ENCODE measurements at places on chromosomes 1 and 21.

GRCh38 chr21:18369115-18369514, 34.5 kb downstream of the TMPRSS15 start:
- DNase-seq = no peak

- DNase-seq = no peak
Observed at GRCh38 chr1:190906206-190906725, 428.6 kb upstream of the BRINP3 start.

DNA sequence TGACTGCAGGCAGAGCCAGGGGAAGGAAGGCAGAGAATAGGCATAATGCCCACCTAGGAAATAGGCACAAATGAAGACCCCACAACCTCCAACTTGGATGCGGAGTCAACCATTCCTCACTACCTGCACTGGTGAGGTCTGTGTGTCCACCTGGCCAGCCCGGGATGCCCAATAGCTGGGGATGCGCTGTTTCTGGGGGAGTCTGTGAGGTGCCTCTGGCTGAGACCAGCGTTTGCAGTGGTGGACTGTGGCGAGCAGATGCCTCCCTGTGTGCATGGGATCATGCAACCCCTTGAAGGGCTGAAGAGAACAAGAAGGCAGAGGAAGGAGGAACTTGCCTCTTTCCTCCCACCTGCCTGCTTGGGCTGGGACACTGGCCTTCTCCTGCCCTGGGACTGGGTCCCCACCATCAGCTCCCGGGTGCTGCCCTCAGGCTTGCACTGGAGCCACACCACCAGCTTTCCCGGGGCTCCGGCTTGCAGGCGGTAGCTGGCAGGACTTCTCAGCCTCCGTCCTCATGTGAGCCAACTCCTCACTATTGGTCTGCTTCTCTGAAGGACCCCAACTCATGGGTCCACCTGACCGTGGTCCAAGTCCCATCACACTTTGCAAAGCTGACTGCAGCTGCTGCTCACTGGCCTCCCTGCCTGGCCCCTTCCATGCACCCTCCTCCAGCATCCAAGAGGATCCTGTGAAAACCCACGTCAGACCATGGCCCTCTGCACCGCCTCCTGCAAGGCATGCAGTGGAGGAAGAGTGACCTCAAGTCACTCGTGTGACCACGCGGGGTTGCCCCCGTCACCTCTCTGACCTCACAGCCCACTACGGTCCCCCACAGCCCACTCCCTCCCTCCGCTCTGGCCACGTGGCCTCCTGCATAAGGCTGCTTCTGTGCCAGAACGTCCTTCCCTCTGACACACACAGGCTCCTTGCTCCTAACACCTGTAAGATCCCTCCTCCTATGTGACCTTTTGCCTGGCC, 2.7 kb upstream of the PDE9A start:
- no peak for DNase-seq

DNA sequence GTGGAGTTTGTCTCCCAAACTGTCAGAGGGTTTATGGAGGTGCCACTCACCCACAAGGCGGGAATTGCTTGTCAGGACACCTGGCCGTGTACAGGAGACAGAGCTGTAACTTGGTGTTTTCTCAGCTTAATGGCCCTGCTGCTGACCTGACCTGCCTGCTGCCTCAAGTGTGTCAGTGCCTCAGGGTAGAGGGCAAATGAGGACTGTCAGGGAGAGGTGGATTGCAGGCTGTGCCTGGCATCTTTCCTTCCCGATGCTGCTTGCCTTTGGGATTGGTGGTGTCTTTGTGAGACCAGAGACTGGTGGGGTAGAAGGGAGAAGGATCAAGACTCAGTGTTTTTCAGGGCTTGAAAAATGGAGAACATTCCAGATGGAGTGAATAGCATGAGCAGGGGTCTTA, 31.4 kb downstream of the TMEM53 start:
- DNase-seq = no peak

DNA sequence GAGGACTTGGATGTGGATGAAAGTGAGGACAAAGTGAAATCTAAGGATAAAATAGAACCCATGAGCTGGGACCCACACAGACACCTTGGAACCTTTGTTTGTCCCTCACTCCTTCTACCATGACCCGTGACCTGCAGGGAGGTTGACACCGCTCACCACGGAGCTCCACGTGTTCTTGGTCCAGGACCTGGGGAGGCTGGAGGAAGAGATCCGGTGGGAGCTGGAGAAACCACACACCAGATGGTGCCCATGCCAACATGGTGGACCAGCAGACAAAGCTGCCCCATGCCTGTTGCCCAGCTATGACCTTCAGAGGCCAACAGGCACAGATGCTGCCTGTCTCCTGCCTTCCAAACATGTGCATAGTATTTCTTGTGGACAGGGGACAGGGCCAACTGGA, 721.9 kb downstream of the PTPRU start:
- no peak for DNase-seq

GRCh38 chr1:9658199-9658598, 6.7 kb downstream of the PIK3CD start:
- no peak for DNase-seq

- no peak for DNase-seq
Observed at GRCh38 chr21:36757196-36757595, 58.3 kb downstream of the SIM2 start.

GRCh38 chr1:219188331-219188803, 14.7 kb downstream of the LYPLAL1 start:
- DNase-seq = no peak

DNA sequence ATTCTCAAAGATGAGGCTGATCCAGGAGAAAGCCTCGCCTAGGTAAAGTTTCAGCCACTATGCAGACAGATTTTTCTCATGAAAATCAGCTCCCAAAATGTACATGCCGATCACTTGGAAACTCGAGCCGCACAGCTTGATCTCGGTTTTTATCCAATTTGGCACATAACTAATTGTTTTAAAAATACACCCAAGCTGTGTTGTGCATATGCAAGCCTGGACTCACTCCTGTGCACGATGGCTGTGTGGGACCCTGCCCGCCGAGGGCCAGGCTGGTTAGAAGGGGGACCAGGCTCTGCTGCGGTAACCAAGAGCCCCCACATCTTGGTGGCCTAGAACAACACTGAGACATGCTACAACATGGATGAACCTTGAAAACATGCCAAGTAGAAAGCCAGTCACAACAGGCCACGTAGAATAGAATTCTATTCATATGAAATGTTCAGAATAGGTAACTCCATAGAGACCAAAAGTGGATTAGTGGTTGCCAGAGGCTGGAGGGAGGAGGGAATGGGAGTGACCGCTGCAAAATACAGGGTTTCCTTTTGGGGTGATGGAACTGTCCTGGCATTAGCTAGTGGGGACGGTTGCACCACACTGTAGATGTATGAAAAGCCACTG, 16.1 kb upstream of the LDLRAP1 start:
- no peak for DNase-seq

- no peak for DNase-seq
Observed at GRCh38 chr21:31446226-31446855, 102.3 kb upstream of the TIAM1 start.

DNA sequence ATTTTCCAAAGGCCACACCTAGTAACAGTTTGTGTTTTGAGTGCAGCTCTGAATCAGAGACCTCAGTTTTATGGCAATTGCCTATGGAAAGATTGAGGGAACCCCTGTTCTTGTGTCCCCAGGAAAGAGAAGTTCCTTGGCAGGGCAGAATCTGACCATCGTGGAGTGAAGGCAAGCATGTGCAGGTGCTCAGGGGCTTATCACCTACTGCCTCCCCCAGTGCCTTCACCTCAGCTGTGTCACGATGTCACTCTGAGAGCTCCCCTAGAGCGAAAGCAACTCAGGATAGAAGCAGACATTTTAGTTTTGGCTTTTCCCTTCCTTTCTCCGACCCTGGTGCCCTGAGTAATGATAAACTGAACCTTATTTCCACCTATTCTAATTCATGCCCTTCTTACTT, 1.8 kb upstream of the SPRR1A start:
- no peak for DNase-seq

DNA sequence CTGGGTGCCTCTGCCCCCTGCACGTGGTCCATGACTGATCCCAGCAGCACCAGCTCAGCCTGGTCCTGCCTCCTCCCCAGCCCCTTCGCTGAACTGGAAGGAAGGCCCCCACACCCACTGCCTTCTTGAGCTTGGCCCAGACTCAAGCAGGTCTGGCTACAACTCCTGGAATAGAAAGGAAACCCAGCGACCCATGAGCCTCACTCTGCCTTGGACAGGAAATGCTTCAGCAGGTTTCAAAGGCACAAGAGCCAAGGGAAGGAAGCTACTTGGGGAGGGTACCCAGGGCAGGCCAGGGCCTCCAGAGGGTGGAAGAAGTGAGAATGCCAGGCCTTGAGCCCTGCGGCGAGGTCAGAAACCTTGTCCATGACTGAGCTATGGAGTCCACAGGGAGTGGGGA, 35.9 kb upstream of the RD3 start:
- no peak for DNase-seq

GRCh38 chr1:27658951-27659496, 13.0 kb downstream of the IFI6 start:
- no peak for DNase-seq

DNA sequence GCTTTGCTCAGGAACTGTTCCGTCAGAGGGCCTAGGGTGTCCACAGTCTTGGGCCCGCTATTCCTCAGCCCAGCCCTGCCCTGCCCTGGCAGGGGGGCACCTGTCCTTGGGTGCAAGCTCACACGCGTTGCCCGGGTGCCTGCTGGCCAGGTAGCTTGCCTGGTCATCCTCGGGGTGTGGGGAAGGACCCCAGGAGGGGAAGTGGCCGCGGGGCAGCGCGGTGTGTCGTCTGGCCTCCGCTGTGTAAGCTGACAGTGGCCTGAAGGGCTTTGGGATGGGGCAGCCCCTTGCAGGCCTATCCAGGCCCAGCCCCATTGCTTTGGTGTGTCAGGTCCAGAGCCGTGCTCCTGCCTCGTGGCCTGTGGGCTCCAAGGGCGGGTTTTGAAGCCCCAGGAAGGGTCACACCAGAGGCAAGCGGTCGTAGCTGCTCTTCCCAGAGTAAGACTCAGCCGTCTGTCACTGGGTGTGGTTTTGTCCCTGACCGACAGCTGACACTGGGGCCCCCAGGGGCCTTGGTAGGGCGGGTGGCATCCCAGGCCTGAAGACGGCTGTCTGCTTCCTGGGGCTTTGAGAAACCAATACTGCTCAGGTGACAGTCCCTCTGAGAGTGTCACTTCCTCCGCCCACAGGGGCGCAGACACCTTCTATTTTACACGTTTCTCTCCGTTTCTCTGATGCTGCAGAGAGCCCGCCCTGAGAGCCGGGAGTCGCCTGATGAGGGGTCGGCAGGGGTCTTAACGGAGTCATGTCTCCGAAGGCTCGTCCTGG, 72.1 kb downstream of the SKI start:
- no peak for DNase-seq

GRCh38 chr1:36864182-36864822, 170.0 kb downstream of the GRIK3 start:
- DNase-seq = no peak

DNA sequence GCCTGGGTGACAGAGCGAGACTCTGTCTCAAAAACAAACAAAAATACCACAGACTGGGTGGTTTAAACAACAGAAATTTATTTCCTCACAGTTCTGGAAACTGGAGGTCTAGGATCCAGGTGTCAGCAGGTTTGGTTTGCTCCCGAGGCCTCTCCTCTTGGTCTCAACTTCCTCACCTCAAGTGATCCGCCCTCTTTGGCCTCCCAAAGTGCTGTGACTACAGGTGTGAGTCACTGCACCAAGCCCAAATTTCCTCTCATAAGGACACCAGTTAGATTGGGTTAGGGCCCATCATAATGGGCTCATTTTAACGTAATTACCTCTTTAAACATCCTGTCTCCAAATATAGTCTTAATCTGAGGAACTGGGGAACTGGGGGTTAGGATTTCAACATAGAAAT, 35.5 kb downstream of the MFSD2A start:
- no peak for DNase-seq

DNA sequence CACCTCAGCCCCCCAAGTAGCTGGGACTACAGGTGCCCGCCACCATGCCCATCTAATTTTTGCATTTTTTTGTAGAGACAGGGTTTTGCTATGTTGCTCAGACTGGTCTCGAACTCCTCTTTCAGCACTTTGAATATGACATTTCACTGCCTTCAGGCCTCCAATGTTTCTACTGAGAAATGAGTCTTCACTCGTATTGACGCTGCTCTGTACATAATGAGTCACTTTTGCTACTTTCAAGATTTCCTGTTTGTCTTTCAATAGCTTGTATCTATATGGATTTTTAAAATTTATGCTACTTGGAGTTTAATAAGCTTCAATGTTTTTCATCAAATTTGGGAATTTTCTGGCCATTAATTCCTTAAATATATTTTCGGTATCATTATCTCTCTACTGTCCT, 64.7 kb downstream of the GORAB start:
- no peak for DNase-seq

- no peak for DNase-seq
Observed at GRCh38 chr1:210332719-210333398, 4.2 kb downstream of the HHAT start.

GRCh38 chr1:23480187-23481025, 3.6 kb downstream of the ASAP3 start:
- no peak for DNase-seq

DNA sequence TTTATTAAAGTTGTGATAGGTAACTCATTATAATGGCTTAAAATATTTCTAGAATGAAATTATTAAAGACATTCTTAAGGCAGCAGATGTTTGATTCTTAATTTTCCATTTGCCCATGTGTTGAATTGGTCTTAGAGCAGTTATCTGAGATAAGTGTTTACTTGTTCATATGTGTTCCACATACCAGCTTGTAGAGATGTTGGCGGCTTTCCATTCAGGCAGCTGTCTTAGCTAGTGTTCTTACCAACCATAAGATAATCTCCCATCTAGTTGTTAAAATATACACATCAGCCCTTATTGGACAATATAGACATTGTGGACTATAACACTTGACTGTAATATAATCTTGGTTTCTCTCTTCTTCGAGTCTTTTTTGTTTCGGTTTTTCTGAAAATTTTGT, 1372.9 kb upstream of the ADGRL2 start:
- DNase-seq = no peak

DNA sequence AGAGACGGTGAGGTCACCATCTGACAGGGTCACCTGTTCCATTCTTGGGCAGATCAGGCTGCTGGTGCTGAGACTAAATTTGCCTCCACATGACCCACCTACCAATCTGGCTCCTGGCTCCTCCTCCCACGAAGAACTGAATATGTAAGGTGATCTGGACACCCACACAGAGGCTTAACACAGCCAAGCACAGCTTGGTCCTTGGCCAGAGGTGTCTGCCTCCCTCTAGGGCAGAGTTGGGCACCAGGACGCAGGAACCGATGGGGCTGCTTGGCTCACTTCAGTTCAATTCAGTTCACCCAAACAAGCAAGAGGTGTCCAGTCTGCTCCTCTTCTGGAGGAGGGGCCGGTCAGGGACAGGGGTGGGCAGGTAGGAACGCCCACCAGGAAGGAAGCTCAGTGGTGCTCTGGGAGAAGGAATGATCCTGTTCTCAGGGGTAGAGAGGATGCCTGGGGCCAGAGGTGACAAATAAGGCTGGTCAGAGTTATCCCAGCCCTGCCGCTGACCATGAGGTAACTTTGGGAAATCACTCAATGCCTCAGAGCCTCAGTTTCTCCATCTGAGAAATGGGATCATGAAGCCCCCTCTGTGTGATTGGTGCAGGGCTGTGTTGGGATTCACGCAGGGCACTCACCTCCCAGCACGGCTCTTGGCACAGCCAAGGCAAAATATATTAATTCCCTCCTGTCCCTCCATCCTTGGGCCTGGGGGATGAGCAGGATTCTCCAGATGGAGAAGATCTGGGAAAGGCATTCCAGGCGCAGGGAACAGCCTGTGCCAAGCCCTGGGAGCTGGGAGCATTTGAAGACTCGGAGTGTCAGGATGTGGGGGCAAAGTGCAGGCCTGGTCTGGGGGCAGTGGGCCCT, 284.5 kb downstream of the PTPRU start:
- no peak for DNase-seq

- DNase-seq = no peak
Observed at GRCh38 chr1:230401763-230402294, 24.3 kb downstream of the PGBD5 start.

Data from dorsolateral prefrontal cortex (tissue), 122 donors.